ENCODE measurements at places on chromosomes 3 and 15.
A peak's percentile ranks its signal among the peaks of the same experiment; 100 is the strongest.

GRCh38 chr3:78086150-78086549, 1046.3 kb downstream of the ROBO2 start:
- no peak for DNase-seq

GRCh38 chr15:77819851-77820728, 187.4 kb upstream of the LINGO1 start:
- peak; percentile 24 for DNase-seq

GRCh38 chr15:71639471-71639870, 170.9 kb upstream of the NR2E3 start:
- DNase-seq = no peak

DNA sequence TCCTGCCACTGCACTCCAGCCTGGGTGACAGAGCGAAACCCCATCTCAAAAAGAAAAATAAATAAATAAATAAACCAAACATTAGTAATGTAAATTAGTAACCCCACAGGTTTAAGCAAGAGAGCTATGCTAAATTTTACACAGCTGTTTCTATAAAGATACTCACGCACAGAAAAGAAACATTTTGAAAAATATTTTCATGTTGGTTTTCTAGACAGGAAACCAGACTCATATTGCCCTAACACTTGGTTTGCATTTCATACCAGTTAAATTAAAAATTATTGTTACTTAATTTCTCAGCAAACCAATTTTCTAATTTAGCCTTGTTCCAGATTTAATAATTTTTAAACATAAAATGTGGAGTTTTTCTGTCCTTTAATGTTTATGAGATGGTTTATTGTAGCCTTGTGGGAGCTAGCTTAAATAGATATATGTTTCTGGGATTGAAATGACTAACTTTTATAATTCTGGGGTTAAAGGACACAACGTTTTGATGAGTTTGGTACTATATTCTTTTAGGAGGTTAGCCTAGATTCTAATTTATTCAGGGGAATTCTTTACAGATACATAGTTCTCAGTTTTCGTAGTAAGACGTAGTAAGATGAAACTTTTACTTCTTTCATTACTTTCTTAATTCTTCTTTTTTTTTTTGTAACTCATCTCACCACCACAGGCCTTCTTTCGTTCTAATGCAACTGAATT, 42.6 kb upstream of the SLC4A7 start:
- no peak for DNase-seq

DNA sequence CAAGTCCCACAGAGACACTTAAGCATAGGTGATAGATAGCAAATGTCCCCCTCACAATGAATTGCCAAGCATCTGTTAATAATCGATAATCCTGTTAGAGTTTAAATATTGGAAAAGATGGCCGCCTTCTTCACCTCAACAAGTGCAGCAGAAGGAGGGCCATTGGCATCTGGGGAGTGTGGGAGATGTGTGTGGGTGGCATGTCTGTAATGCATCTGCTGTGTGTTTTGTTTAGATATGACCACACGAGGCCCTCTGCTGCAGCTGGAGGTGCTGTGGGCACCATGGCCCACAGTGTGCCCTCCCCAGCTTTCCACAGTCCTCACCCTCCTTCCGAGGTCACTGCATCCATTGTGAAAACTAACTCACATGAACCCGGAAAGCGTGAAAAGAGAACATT, 12.9 kb downstream of the MKRN2 start:
- no peak for DNase-seq

Data from NCI-H526 treated with DMSO at 0.1 percent for 48 hours (cell line).